Fibroblast of the conjunctiva (primary cell): ENCODE measurements at places on chromosomes 1 and 21.
A peak's percentile ranks its signal among the peaks of the same experiment; 100 is the strongest.

DNA sequence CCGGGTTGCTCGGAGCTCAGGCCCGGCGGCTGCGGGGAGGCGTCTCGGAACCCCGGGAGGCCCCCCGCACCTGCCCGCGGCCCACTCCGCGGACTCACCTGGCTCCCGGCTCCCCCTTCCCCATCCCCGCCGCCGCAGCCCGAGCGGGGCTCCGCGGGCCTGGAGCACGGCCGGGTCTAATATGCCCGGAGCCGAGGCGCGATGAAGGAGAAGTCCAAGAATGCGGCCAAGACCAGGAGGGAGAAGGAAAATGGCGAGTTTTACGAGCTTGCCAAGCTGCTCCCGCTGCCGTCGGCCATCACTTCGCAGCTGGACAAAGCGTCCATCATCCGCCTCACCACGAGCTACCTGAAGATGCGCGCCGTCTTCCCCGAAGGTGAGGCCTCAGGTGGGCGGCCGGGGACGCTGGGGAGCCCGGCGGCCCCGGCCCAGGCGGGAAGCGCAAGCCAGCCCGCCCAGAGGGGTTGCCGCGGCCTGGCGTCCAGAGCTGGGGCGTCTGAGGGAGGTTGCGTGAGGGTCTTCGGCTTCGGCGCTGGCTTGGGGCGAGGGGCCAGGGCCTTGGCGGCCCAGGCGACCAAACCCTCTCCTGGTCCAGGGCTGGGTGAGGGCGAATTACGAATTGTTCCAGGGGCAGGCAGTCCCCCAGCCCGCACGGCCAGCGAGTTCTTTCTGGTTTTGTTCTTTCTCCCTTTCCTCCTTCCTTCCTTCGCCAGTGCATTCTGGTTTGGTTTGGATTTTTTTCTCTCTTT is 805 bp downstream of the SIM2 start:
- DNase-seq: no peak

DNA sequence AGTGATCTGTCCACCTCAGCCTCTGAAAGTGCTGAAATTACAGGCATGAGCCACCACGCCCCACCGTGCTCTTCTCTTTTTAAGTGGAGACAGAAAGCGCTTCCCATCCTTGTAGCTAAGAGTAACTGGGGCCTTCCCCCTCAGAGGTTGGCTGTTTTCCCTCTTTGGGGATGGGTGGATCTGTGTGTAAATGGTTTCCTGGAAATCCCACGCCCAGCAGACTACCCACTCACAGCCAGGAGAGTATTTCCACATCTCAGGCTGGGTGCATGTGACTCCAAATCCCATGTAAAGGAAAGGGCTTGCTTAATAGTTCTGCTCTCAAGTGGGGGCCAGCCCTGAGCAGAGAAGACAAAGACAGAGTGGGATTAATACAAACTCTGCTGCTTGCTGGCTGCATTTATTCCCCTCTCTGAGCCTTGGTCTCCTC is 19.6 kb upstream of the TCEA3 start:
- DNase-seq: peak; percentile 88

- no peak for DNase-seq
Measured at GRCh38 chr1:201180141-201180540, 10.5 kb upstream of the IGFN1 start.

- no peak for DNase-seq
Measured at GRCh38 chr1:110455151-110455550, 4.2 kb downstream of the PROK1 start.

- DNase-seq: no peak
Measured at GRCh38 chr21:30479259-30479658, 908 bp downstream of the KRTAP19-1 start.

DNA sequence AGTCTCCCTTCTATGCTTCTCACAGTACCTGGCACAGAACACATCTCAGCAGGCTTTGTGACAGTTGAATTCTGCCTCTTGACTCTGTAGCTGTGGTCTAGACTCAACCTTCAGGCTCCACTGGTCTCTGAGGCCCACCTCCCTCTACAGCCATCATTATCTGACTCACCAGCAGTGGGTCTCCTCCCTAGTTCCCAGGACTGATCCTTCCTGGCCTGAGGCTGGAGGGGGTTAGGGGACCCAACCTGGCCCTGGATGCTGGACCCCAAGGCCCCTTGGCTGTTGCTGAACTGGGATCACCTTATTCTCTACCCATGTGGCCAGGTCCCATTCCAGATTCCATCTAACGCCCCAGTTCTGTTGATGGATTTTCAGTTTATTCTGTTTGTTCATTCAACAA is 43.1 kb upstream of the FOXO6 start:
- no peak for DNase-seq

DNA sequence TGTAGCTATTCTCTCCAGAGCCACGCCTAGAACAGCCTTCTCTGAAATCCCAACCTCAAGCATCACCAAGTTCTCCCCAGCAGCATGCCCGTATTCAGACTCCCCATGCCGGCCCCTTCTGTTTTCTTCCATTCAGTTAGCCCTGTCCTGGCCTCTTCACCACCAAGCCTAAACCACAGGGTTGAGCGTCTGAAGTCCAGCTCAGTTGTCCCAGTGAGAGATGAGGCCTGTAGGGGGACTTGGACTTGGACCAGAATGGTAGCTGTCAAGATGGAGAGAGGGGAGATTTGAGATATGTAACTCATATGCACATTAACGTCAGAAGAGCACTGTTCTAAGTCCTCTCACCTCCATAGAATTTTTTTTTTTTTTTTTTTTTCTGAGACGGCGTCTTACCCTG is 5.5 kb upstream of the TMEM54 start:
- no peak for DNase-seq

DNA sequence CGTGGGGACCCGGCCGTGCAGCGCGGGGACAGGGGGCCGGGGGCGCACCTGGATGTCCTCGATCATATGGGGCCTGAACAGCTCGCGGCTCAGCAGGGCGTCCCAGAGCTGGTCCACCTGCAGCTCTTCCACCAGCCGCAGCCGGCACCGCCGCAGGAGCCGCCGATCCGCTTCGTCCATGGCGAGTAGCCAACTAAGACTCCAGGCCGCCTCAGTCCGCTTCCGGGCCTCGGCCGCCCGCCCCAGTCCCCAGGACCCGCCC is at the start of gene CASP9:
Gene CASP9 (minus strand): TSS at position 195 of the 262 bp plus-strand sequence. CDS start 15 bp downstream, at position 180.
- DNase-seq: no peak

GRCh38 chr1:57727121-57727520 is 303.3 kb upstream of the DAB1 start:
- DNase-seq: no peak

GRCh38 chr1:230570724-230571360 is 71.4 kb upstream of the COG2 start:
- DNase-seq: no peak

GRCh38 chr1:96364576-96364975 is 357.0 kb upstream of the PTBP2 start:
- no peak for DNase-seq

DNA sequence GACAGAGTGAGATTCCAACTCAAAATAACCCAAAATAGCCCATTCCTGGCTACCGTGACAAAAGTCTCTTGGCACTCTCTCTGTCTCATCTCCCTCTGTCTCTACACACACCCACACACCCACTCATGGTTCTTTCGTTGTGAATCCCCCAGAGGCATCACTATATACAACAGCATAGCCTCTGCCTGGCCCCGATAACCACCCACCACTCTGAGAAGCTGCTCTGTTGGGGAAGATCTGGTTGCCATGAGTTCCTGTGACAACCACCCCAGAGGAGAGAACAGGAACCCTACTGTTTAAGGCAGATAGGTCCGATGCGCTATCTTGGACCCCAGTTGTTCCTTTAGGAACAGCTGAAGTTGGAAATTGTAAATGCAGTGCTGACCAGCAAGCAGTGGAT is 70.4 kb upstream of the LYST start:
- DNase-seq: no peak

GRCh38 chr1:46996659-46997281 is 26.7 kb upstream of the CYP4X1 start:
- no peak for DNase-seq

- no peak for DNase-seq
Measured at GRCh38 chr1:59985911-59986515, 59.4 kb upstream of the CYP2J2 start.

- DNase-seq: peak; percentile 4
Measured at GRCh38 chr1:245598524-245599305, 443.9 kb downstream of the KIF26B start.

GRCh38 chr1:107767156-107767582 is 197.8 kb downstream of the VAV3 start:
- DNase-seq: no peak

DNA sequence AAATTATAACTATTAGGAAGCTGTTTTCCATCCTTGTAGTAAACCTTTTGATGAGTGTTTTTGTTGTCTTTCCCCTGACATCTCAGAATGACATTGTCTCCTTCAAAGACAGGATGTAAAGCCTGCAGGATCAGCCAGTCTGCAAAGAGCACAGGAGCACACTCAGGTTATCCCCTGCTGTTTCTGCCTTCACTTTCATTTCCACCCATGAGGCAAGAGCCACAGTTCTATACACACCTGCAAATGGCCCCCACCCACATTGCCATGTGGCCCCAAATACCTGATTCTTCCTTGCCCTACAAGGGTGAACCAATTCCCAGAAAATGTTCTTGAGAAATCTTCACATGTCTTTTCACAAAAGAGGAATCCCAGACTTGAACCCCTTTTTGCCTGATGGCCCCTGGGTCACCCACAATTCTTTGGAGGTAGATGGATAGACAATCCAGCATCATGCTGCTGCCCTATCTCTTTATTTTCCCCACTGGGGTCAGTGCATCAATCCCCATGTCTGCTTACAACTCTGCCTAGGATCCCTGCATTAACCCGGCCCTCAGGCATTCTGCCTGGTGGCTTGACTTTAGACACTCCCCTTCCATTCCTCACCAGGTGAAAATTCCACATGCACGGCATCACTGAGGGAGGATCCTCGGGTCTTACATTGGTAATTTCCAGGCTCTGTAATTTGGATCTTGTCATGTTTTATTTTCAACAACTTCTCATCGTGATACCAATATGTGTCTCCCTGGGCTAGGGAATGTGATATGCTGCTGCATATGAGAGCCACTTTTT is 2.6 kb downstream of the FCRL3 start:
- DNase-seq: no peak

DNA sequence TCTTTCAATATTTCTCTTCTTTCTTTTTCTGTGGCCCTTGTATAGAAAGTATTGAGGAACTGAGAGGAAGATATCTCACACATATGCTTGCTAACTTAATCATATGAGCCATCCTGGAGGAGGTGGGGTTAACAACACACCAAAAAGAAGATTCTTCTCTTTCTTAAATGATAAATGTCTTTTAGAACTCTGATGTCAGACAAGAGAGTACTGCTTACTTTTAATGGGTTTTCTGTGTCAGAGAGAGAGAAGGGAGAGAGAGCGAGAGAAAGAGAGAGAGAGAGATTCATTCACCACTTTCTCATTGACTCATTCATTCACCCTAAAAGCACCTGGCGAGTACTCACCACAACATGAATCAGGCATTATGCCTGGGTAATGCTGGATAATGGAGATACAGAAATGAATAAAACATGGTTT is 250.3 kb upstream of the SGIP1 start:
- DNase-seq: no peak
